Endothelial cell of umbilical vein (primary cell): ENCODE measurements at places on chromosomes 2 and 18.

DNA sequence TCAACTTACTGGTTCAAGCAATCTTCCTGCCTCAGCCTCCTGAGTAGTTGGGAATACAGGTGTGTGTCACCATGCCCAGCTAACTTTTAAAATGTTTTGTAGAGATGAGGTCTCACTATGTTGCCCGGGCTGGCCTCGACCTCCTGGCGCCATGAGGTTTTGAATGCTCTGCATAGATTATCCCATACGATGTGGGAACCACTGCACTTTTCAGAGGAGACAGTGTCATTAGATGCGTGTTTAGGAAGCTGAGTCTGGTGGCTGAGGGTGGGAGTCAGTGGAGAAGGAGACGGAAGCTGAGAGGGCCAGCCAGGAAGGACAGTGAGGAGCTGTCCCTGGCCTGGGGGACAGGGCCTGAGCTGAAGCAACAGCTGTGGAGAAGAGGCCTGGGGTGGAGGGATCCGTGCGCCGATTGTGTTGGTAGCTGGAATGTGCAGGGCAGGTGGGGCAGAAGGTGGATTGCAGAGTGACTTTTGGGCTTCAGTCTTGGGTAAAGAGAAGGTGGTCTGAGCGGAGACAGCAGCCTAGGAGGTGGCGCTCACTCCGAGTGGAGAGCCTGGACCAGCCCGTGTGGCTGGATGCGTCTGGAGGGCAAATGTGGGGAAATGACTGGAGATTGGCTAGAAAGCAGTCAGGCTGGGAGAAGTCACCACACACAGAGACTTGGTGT is 68.0 kb downstream of the LDLRAD4 start:
- no peak for DNase-seq

GRCh38 chr18:58649966-58650816 is 21.1 kb upstream of the MALT1 start:
- no peak for DNase-seq

GRCh38 chr2:158810731-158811460 is 15.8 kb downstream of the DAPL1 start:
- DNase-seq, result no peak

DNA sequence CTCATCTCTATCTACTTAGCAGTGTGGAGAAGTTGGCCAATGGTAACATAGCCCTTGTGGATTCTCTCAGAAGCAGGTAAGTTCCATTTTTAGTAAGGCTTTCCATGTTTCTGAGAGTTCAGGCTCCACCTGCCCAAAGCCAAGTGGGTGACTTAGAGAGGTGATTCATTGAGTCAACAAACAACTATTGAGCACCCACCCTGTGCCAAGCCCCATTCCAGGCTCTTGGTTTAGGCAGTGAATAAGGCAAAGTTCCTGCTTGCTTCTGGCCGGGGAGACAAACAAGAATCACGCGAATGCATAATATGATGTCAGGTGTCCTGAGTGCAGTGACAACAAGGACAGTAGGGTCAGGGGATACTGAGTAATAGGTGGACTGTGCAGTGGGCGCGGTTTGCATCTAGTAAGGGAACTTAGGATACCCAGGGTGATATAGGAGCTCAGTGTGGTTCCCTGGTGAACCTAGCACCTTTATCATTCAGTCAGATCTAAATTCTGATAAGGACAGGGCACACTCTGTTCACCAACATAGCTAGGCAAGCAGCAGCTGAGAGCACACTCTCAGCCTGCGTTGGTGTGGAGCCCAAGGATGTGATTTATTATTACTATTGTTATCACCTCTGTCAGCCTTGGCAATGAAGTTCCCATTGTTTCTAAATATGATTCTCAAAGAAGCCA is 31.7 kb upstream of the KCTD1 start:
- peak; percentile 3 for DNase-seq

DNA sequence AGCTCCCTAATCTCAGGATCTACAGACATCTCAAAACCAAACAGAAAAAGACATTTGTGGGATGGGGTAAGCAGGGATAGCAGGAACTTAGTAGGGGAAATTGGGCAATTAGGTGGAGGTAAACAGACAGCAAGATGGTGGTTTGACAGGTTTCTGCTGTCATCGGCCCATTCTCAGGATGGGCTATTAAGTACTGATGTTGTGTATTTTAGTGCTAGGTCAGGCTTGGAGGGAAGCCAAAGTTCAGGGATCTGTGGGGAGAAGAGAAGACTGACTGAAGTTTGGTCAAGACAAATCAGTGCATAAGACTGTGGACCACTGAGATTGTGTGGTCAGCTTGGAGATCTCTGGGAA is 96.8 kb upstream of the THUMPD2 start:
- DNase-seq, result no peak

DNA sequence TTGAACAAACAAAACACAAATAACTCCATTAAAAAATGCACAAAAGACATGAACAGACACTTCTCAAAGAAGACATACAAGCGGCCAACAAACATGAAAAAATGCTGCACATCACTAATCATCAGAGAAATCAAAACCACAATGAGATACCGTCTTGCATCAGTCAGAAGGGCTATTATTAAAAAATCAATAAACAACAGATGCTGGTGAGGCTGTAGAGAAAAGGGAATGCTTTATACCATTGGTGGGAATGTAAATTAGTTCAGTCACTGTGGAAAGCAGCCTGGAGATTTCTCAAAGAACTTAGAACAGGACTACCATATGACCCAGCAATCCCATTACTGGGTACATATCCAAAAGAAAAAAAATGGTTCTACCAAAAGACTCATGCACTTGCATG is 37.8 kb downstream of the GPR155 start:
- no peak for DNase-seq

GRCh38 chr2:230925879-230926765 is 1.1 kb upstream of the GPR55 start:
- DNase-seq, result no peak

DNA sequence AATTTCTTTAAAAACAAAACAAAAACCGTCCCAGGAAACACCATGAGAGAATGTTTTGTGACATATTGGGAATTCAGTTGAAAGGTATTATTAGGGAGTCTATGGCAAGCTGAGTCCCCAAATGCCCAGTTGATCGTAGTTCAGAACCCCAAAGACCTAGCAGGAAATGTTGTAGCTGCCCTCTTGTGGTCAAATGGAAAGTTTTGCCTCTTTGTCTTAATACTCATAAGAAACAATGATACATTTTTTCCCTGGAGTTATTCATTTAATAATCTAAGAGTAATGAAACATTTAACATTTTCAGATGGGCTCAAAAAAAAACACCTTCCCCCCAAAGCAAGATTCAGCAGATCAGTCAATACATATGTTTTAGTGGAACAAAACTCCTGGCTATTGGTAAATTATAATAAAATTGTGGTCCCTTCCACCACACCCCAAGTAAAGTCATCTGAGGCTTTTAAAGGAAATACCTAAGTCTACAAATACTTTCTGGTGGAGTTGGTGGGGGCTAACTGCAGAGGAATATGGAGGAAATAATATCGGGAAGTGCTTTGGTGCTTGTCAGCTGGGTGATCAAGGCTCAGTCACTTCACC is 37.8 kb upstream of the EFEMP1 start:
- DNase-seq, result peak; percentile 86

- DNase-seq, result no peak
Observed at GRCh38 chr2:11535899-11536344, 2.1 kb downstream of the GREB1 start.

DNA sequence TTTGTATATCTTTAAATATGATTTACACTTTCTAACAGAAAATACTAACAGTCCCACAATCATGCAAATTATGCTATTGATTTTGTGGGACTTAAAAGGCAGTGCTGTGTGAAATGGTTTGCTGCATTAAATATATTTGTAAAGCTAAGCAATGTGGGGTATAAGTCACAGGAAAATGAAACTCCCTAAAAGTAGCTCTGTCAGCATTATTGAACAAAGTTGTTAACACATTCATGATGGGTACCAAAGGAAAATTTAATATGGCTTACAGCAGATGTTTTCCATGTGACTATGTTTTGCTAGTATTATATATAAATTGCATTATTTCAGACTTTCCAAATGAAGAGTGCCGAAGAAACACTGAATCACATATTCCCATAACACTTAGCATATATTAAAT is 1450.0 kb downstream of the LRP1B start:
- no peak for DNase-seq

GRCh38 chr2:10079266-10079869 is 843 bp downstream of the CYS1 start:
- DNase-seq, result no peak

DNA sequence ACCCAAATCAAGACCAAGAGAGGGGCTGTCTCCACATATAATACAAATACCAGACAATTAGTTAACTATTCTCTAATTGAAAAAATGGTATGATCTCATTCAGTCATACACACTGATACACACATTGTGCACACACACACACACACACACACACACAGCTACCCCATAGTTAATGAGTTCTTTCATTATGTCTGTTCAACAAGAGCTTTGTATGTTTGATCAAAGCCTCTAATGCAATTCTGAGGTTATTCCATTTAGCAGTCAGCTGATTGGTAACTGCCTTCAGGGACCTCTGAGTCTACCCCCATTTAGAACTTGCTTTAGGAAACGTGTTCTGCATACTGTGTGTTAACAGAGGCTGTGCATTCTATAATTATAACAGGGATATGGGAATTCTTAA is 741.4 kb upstream of the LRRTM4 start:
- DNase-seq, result no peak

DNA sequence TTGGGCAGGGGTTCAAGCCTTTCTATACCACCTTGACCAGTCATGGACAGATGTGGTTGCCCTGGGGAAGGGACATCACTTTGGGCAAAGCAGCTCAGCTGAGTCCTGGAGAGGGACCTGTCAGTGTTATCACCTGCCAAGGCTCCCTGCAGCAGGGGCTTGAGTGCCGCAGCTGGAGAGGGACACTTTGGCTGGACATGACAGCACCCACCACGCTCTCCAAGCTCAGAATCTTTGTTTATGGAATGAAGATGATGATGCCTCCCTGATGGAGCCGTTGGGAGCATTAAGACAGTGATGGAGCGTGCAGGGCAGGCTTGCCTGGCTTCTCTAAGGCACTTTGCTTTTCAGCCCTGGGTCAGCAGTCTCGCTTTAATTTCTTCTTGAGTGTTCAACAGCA is 4.3 kb upstream of the TFCP2L1 start:
- no peak for DNase-seq

GRCh38 chr2:132678483-132678882 is 8.5 kb upstream of the LYPD1 start:
- DNase-seq, result no peak

DNA sequence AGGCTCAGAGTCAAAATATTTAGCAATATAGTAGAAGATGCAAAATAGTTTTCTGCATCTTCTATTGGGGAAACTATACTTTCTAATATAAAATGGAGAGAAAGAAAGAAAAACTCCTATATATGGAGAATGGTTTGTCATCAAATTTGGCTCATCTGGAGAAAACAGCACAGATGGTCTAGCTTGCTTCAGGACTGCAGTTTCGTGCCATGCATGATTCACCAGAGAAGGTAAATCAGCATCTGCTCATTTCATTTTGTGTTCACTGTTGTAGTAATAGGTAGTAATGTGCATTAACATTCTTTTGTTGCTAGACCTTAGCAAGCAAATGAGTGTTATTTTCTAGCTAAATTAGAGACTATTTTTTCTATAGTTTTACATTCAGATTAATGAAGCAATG is 179.0 kb downstream of the ASXL3 start:
- no peak for DNase-seq

DNA sequence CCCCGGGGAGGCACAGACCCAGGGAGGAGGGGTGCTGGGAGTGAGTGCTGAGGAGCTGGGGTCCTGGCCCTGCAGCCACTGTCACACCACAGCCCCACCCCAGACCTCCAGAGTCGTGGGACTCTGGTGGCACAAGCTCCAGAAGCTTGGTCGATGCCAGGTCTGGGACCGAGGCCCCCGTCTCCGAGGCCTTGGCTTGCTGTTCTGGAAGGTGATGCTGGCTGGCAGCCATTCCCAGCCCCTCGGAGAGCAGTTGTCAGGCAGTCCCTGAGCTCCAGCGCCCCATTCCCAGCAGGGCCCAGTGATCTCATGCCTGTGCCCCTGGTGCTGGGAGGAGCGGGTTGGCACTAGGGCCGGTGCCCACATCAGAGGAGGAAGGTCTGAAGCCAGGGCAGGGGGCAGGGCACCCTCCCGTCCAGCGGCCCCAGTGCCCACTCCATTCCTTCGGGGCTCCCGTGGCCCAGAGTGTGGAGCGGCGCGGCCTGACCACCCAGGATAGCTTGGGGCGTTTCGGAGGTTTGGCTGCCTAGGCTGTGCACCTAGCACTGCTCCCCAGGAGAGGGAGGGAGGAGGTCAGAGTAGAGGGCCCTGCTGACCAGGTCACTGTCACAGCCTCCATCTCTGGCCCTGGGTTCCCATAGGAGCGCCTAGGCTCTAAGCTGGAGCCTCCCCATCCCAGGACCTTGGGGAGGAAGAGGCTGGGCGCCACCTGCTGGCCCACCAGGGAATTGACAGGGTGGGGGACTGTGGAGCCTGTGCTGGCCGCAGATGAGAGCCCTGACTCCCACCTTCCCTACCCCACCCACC is 16.8 kb upstream of the ALPI start:
- peak; percentile 10 for DNase-seq

DNA sequence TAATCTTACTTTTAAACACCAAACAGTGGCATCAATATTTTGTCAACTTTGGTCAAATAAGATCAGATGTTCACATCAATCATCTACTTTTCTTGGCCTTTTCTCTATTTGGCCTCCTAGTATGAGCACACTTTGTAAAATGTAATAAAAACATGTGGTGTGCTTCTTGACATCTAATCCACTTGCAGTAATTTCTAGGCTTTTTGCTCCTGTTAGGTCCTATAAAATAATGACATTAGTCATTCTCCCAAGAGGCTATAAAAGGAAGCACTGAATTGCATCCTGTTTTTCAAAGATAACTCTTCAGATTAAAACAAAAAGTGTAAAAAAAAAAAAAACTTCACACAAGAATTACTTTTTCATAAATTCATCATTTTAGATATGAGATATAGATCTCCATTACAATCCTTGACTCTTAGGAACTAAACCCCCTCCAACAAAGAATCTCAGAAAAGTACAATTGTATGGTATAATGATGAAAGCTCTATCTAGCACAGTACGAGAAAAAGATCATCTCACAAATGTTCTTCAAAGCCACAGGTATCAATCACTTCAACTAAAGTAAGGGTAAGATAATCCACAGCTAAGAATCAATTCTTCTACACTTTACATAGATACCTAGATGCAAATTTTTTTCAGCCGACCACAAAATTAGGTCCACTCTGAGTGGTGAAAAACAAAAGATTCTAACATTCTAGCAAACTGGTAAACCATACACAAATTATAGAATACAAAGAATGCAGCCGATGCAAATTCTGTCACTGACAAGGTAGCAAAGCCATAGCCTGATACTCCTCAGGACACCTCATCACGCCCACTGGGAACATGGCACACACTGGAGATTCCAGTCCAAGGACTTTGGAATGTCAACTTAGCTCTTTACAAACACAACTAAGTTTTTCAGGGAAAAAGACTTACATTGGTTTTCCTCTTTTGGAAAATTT is 2.7 kb downstream of the BCL2 start:
- DNase-seq, result no peak

- no peak for DNase-seq
Observed at GRCh38 chr18:22543769-22544168, 126.1 kb upstream of the CTAGE1 start.

- peak; percentile 85 for DNase-seq
Observed at GRCh38 chr2:101831351-101831865, 133.9 kb downstream of the MAP4K4 start.
